GM23338 (cell line): ENCODE measurements at places on chromosomes 2 and 18. TPM values are rescaled to one million over a fixed set of nuclear protein-coding genes. Genes with fewer than 3 reads are reported as not detected.

- no peaks in the 10 kb centered on the region for H3K27me3 ChIP-seq
- H3K27ac ChIP-seq: no peak overlapping the region
- no peaks in the 10 kb centered on the region for H3K36me3 ChIP-seq
- no peaks in the 10 kb centered on the region for H3K4me1 ChIP-seq
Measured at GRCh38 chr18:6069539-6069938, 174.2 kb upstream of the TMEM200C start.

The CHRND gene
- 0.10 TPM in 1 of 2 replicates, not detected in the other for total RNA-seq

- no peak for DNase-seq
- H3K27ac ChIP-seq: no peak overlapping the region
Measured at GRCh38 chr18:8348051-8348720, 261.1 kb upstream of the RAB12 start.

The ST8SIA3 gene
- 2.2 and 2.9 TPM in 2 replicates for total RNA-seq

DNA sequence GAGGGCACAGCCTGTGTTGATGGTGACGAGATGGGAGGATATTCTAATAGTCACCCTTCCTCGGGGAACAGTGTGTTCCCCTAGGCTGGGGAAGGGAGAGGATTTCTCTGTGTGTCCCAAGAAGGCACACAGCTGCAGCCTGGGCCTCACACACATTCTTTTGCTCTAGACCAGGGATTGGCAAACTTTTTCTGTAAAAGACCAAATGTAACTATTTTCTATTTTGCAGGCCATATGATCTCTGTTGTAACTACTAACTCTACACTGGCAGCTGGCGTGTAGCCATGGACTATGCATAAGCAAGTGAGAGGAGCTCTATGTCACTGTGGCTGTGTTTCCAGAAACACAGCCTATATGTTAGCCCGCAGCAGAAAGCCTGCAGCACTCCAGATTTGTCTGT is 65.8 kb downstream of the ARHGAP28 start:
- DNase-seq: no peak
- H3K4me1 ChIP-seq: peaks cover 21% of the 10 kb centered on the region
- no peak overlapping the region for H3K27ac ChIP-seq
- no peaks in the 10 kb centered on the region for H3K36me3 ChIP-seq
- H3K4me3 ChIP-seq: no peak overlapping the region

DNA sequence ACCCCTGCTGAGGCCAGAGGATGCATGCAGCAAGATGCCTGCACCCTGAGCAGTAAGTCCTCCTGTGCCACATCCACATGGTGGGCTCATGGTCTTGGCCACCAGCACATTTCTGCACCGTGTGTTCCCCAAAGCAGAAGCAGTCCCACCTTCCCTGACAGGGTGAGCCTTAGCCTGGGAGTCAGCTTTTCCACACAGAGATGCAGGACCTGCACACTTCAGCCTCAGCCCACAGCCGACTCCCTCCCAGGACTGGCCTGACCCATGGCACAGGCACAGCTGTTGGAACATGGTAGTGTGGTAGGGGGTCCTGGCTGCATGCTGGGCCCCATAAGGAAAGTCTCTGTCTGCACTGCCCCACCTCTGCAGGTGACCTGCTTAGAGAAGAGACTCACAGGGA is 5.0 kb downstream of the SNED1 start:
- H3K4me3 ChIP-seq: no peak overlapping the region
- H3K27me3 ChIP-seq: peaks cover 18% of the 10 kb centered on the region
- H3K4me1 ChIP-seq: no peaks in the 10 kb centered on the region
- no peak for DNase-seq
- H3K27ac ChIP-seq: no peak overlapping the region
- H3K36me3 ChIP-seq: no peaks in the 10 kb centered on the region

DNA sequence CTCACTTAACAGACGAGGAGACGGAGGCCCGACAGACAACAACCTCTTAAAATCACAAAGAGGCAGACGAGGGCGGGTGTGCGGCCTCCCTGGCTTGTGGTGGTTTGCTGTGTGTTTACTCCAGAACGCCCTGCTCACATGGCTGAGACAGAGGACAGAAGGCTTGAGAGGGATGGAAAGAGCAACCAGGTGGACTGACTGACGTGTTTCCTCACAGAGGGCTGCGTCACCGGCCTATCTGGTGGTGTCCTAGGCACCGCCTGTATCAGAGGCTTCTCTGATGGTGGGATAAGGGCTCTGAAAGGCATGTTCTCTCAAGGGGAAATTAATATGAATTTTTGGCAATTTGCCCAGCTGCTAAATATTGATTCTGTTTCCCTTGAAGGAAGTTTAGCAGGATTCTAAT is 47.0 kb upstream of the RALBP1 start:
- H3K36me3 ChIP-seq: peaks cover 3% of the 10 kb centered on the region; the same call in 1 of the 2 replicates
- H3K4me3 ChIP-seq: no peak overlapping the region
- H3K4me1 ChIP-seq: 0 out of 2 replicates have a peak, but pooled peaks cover under 1% of the 10 kb centered on the region
- no peaks in the 10 kb centered on the region for H3K27me3 ChIP-seq
- no peak overlapping the region for H3K27ac ChIP-seq
- no peak for DNase-seq

GRCh38 chr2:152033011-152033925 is 65.6 kb downstream of the CACNB4 start:
- H3K4me3 ChIP-seq: peak overlapping the region; percentile 36
- H3K27ac ChIP-seq: no peak overlapping the region
- H3K4me1 ChIP-seq: peaks cover 38% of the 10 kb centered on the region

GRCh38 chr2:192070099-192070498 is 124.6 kb downstream of the TMEFF2 start:
- H3K36me3 ChIP-seq: no peaks in the 10 kb centered on the region
- no peaks in the 10 kb centered on the region for H3K27me3 ChIP-seq
- no peak overlapping the region for H3K27ac ChIP-seq
- no peak overlapping the region for H3K4me3 ChIP-seq
- no peak for DNase-seq
